ENCODE measurements at places on chromosomes 4 and X. TPM values are rescaled to one million over a fixed set of nuclear protein-coding genes. Genes with fewer than 3 reads are reported as not detected.

ATP1B4 gene
- not detected for polyA plus RNA-seq

GRCh38 chr4:153152501-153153338 lies 51.5 kb upstream of the TRIM2 start:
- DNase-seq = no peak

NAA11 gene
- polyA plus RNA-seq = 21.3 TPM

DNA sequence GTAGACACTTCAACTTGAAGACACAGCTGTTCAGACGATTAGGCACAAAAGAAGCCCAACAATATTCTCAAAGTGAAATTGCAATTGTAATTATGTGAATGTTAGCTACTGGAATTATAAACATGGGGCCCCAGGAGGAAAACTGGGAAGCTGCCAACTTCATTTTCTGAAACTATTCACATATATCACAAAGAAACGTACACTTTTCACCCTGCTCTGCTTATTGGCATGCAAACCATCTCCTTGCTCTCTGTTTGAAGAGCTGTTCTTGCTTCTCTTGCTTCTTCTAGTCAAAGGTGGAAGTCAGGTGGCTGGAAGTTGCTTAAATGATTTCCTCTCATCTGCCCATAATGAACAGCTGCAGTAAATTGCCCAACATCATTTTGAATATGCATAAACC lies 320.1 kb downstream of the CFAP299 start:
- no peak for DNase-seq

GRCh38 chr4:134727696-134728095 lies 526.1 kb upstream of the PABPC4L start:
- no peak for DNase-seq

RBMXL3 gene
- polyA plus RNA-seq = not detected

Data from K562 (cell line).